ENCODE measurements at places on chromosomes 3 and 15.
A peak's percentile ranks its signal among the peaks of the same experiment; 100 is the strongest.

DNA sequence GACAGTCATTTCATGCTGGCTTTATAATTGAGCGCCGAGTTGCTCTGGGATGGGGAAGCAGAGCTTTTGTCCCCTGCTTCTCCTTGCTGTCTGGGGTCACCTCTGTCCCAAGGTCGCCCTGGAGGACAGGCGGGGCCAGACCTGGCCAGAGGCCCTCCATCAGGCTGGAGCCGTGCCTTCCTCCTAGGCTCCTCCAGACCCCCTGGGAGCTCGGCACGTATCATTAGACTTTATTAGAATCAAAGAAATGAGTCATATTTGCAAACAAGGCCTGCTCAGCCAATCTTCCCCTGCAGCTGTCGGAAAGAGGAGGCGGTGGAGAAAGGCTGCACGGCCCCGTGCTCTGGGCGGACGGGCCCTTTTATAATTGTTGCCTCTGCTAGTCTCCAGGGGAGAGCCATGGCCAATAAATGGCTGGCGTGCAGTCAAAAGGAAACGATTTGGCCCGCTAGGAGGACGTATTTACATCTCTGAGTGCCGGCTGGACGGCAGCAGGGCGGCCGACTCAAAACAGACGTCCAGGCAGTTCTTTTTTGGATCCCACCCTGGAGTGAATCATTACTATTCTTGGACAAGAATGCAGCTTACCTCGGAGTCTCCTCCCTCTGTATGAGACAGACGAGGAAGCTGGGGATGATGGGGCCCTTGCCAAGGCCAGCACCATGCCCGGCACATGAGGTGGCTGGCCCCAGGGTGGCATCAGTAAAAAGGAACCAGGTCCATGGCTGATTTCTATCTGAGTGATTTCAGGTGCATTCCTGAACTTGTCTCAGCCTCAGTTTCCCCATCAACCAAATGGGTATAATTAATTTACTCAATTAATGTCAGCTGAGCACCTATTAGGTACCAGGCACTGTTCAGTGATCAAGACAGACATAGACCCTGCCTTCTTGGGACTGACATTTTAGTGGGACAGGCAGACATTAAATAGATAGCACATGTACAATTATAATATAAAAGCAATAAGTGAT lies 50.6 kb downstream of the SLC6A6 start:
- DNase-seq, result no peak

DNA sequence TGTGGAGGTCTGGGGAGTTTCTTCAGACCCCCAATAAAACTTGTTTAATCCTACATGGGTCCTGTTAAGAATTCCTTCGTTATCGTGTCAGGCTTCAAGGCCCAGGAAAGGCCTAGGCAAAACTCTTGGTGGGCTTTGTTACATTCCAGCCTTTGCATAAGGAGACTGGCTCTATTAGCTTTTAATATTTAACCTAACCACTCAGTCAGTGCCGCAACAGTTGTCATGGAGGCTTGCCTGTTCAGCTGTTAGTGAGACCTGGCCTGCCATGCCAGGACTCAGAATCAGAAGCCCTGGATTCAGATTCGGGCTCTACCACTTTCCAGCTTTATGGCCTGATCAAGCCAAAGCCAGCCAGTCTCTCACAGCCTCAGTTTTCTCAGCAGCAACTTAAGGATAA lies 19.6 kb downstream of the EIF1B start:
- DNase-seq, result no peak

- no peak for DNase-seq
Measured at GRCh38 chr3:87191175-87191574, 35.9 kb upstream of the CHMP2B start.

DNA sequence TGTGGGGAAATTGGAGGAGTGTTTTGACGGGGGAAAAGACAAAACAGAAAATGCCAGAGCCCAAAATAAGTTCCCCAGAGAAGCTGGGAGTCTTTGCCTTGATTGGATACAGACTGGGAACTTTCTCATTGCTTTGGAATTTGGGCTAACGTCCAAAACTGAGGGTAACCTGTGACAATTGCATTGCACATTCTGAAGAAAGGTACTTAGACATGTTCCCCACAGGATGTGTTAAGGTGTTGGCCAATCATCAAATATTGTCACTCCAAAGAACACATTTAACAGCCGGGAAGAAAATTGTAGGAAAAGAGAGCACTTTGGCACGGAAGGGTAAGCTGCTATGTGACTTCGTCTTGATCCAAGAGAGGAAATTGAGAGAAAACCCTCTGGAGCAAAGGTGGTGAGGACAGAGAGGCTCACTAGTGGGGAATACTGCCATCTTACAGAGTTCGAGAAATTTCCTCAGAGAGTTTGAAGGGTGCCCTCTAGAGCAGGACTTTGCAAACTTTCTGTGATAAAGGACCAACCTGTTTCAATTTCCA lies 619.5 kb upstream of the TBL1XR1 start:
- no peak for DNase-seq

DNA sequence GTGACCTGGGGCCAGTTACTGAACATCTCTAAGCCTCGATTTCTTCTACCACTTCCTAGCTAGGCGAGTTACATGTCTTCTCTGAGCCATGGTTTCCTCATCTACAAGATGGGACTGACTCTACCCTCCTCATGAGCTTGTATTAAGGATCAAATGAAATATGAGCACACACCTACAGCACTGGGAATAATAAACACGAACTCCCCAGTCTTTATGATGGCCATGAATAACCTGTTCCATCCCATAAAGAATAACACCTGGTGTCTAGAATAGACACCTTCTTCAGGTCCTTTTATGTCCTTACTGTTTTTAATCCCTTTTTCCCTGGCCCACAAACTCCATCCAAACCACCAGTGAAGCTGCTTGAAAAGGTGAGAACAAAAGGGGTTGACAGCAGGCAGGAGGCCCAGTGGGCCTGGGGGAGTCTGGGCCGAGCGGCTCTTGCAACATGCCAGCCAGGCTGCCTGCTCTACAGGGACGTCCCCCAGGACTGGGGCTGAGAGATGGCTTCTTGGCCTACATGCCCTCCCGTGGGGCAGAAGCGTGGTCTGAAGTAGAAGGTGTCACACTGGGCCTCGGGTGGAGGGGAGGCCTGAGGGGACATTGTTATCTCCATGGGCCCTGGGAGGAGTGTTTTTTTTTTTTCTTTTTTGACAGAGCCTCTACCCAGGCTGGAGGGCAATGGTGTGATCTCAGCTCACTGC lies 178.2 kb downstream of the RAB11A start:
- DNase-seq, result no peak

DNA sequence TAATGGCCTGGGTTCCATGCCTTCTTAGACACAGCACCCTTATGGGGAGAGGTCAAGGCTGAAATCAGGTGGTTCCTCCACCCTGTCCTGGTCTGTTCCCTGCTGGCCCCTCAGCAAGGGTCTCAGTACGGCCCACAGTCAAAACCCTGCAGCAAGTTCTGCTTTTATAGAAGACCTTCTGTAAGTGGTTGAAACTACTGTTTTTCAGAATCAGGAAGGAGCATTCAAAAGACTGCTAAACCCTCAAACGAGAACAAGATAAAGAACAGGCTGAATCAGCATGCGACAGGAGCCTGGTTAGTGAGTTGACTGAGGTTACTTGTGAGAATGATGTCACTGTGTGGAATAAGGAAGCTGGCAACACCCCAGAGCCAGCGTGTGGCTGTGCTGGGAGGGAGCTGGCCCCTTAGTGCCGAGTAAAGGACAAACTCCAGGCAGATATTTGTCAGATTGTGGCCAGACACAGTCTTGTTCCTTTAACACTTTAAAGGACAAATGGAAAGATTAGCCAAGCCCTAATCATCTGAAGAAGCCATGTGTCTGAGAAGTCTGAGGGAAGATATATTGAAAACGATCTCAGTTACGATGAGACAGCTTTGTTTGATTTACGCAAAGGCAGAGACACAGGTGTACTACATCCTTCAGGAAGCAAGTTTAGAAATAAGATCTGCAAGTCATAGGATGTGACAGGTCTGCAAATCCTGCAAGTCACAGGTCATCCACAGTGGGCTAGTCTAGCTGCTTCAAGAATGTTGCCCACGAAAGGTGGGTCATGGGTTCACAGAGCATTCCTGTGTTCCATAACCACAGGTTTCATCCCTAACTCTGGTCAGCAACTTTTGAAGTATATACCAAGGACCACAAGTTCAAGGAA lies 54.0 kb downstream of the B3GNT5 start:
- peak; percentile 6 for DNase-seq

GRCh38 chr3:122784436-122784835 lies 9.2 kb downstream of the HSPBAP1 start:
- no peak for DNase-seq

- DNase-seq, result no peak
Measured at GRCh38 chr3:184636741-184637316, 75.0 kb downstream of the MAGEF1 start.

GRCh38 chr15:40100123-40100946 lies 8.3 kb downstream of the BMF start:
- no peak for DNase-seq

GRCh38 chr3:46504789-46505188 lies 7.0 kb downstream of the RTP3 start:
- DNase-seq, result peak; percentile 50

GRCh38 chr3:126081618-126082361 lies 2.1 kb downstream of the SLC41A3 start:
- no peak for DNase-seq

- DNase-seq, result no peak
Measured at GRCh38 chr15:65917407-65917756, 48.1 kb downstream of the RAB11A start.

DNA sequence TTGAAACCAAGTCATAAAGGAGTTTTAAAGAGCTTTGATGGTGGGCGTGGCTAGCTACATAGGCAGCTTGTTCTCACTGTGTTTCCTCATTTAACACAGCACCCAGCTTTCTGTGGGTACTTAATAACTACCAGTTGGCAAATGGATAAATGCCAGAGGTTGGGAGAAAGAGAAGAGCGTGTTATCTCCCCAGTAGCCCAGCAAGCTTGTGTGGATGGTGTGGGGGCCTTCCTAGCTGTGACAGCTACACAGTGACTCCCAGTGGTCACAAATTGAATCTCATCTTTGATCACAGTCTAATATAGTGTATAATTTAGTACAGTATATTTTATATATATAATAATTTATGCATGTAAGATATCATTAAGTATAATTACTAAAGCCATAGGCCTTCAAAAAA lies 984.1 kb downstream of the EPHA3 start:
- DNase-seq, result no peak

GRCh38 chr3:97935842-97936241 lies 36.4 kb downstream of the RIOX2 start:
- DNase-seq, result no peak

- DNase-seq, result no peak
Measured at GRCh38 chr15:99631255-99631654, 65.5 kb downstream of the MEF2A start.

- peak; percentile 66 for DNase-seq
Measured at GRCh38 chr3:25532431-25533162, 104.5 kb downstream of the RARB start.

DNA sequence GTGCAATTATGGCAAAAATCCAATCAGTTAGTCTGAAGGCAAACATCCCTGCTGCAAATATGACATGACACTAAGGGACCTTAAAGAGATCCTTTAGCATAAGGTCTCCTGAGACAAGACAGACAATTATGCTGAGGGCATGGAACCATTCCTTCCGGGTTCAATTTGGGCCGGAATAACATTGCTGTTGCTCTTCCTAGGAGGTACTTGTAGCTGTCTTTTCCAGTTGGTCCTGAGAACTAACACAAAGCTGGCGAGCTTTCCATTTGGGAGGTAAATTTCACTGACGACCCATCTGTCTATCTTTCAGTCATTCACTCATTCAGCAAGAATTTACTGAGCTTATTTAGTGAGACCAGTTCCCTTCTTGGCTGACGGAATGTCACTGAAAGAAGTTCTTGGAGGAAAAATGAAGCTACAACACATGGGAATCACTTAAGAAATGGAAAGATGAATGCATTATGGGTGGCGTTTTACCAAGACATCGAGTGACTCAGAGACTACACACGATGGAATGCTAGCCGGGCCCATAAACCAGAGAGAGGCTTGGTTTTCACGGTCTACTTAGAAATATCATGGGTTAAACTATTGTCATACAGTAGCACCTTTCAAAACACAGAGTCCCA lies 215.5 kb downstream of the PDZRN3 start:
- no peak for DNase-seq

GRCh38 chr3:31908391-31909097 lies 72.5 kb downstream of the OSBPL10 start:
- no peak for DNase-seq

All from stimulated activated effector memory CD8-positive, alpha-beta T cell treated with anti-CD3 and anti-CD28 coated beads, Interleukin-12 subunit alpha, Interleukin-12 subunit beta, amount 100 ng/mL, for 72 hours (primary cell).